ENCODE measurements at places on chromosomes 4 and X. TPM values are rescaled to one million over a fixed set of nuclear protein-coding genes. Genes with fewer than 3 reads are reported as not detected.

GRCh38 chr4:3714642-3715001, 51.6 kb upstream of the ADRA2C start:
- DNase-seq = no peak

Gene RHOXF1
- total RNA-seq = not detected

- DNase-seq = no peak
Observed at GRCh38 chrX:13658602-13659001, 5.7 kb downstream of the TCEANC start.

GRCh38 chr4:110769578-110769977, 146.7 kb upstream of the PITX2 start:
- no peak for DNase-seq

DNA sequence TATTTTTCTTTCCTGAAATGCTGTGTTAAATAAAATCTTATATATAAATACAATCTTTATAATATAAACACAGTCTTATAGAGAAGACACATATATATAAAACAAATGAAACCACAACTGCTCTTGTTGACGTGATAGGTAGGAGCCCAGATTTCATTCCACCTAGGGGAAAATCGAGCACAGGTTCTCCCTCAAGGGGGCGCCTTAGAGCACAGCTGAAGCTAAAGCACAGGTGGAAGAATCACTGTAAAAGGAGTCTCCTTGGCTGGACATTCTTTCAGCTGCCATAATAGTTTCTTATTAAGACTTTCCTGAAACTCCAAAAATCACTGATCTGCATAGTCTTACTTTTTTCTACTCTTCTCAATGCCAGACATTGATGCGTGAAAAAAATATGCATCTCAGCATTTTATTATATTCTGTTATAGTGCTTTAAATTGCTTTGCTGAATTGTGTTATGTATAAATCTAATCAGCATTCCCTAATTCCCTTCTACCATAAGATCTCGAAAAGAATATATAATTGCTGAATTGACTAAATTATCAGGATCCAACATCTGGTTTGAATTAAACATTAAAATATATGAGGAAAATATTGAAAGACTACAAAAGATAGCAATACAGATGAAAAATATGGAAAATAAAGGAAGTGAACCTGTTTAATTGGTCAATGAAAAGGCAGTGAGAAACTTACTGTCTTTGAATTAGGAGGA, 25.5 kb upstream of the RXFP1 start:
- DNase-seq = no peak

DNA sequence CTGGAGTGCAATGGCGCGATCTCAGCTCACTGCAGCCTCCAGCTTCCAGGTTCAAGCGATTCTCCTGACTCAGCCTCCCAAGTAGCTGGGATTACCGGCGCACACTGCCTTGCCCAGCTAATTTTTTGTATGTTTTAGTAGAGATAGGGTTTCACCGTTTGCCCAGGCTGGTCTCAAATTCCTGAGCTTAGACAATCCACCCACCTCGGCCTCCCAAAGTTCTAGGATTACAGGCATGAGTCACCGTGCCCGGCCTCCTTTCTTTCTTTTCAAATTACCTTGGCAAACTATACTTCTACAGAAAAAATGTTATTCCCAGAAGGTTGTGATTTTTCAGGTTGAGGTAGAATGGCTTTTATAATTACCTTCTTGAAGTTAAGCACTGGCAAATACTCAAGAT, 321.9 kb upstream of the PRPS2 start:
- DNase-seq = no peak

Gene LNX1
- 2.6 TPM for total RNA-seq

Gene TNMD
- not detected for total RNA-seq

Gene STATH
- not detected for total RNA-seq

GRCh38 chr4:88276952-88277710, 7.2 kb downstream of the PPM1K start:
- no peak for DNase-seq

GRCh38 chrX:103878466-103879122, 46.5 kb upstream of the RAB9B start:
- peak; percentile 2 for DNase-seq

Gene PGM2
- 66.0 TPM for total RNA-seq

Gene LAMP2
- 142 TPM for total RNA-seq

Gene TMEM150C
- 4.4 TPM for total RNA-seq

- DNase-seq = no peak
Observed at GRCh38 chrX:9429767-9430166, 35.1 kb upstream of the TBL1X start.

DNA sequence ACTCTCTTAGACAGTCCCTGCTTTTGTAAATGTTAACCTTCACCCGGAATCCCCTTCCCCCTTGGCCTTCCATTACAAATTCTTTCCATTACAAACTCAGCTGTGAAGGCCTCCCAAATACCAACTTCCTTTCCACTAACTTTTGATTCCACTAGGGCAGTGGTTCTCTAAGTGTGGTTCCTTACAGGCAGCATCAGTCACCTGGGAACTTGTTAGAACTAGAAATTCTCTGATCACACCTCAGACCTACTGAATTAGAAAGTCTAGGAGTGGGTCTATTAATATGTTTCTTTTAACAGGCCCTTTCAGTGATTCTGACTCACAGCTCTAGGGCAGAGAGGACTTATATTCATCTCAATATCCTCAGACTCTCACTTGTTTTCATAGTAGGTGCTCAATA, 19.0 kb upstream of the MRPL1 start:
- DNase-seq = no peak

Gene HDX
- 8.3 TPM for total RNA-seq

DNA sequence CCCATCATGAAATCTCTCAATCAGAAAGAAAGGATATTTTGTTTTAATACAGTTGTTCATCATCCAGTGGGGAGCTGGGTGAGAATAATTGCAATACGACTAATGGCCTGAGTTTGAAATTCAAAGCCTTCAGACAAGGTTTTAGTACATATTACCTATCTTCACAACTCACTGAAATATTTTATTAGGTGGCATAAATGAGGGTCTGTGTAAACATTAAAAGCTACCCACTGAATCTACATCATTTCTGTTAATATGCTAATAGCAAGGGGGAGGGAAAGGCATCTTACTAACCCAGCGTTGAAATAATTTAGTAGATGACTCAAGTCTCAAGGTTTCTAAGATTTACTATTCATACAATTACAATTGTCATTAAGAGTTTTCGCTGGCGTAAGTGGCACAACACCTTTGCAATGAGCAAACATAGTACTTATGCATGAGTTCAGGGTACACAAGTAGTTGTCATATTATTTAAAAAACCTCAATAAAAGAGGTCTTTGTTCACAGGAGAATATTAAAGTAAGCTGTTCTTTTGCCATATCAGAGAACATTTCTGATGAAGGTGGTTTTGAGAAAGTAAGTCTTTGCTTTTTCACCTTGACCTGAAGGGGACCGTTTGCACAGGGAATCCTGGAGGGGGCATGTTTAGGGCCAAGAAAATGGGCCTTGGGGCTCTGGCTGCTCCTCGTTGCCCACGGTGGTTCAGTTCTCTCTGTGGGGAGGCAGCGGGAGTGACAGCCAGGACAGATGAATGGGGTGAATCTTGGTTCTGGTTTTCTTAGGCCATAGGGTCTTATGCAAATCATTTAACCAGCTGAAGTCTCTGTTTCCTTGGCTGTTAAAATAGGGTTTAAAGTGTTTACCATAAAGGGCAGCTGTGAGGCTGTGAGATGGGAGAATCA, 4.5 kb upstream of the RHOH start:
- no peak for DNase-seq

DNA sequence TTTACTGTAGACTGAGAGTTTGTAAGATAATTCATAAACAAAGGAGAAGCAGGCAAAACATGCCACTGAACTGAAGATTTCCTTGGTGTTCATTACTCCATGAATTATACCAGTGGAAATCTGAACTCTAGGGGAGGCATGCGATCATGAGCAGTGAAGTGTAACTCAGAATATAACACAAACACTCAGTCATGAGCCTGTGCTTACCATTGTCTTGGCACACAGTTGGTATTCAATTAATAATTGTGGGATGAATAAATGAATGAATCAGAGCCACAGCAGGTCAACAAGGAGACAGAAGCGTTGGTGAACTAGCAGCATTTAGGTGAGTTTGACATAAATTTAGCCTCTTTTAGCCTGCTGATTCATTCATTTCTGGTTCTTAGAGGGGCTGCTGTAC, 263.5 kb upstream of the DKK2 start:
- DNase-seq = no peak

DNA sequence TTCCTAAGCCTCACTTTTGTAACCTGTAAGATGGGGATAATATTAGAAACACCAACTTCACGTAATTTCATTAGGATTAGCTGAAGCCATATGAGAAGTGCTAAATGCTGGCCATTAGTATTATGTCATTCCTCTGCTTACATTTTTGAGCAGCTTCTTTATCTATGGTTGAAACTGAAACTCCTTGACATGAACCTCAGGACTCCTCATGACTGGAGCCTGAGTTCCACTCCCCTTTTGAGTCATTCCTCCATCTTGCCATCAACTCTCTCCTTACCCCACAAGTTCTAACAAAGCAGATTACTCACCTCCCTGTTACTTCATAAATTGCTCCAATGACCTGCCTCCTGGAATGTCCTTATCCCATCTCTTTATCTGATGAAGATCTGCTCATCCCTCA, 123.2 kb upstream of the KCNIP4 start:
- no peak for DNase-seq

GRCh38 chr4:30103455-30103854, 616.7 kb upstream of the PCDH7 start:
- peak; percentile 17 for DNase-seq

DNA sequence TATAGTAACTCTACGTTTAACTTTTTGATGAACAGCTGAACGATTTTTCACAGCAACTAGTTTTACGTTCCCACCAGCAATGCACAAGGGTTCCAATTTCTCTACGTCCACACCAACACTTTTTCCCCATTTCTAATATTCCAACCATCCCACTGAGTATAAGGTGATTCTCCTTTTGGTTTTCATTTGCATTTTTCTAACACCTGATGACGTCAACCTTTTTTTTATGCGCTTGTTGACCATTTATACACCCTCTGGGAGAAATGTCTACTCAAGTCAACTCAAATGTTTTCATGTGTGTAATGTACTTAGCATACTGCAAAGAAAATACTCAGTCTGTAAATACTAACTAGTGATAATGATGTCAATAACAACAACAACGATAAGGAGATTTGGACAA, 177.2 kb upstream of the TENM3 start:
- DNase-seq = no peak

DNA sequence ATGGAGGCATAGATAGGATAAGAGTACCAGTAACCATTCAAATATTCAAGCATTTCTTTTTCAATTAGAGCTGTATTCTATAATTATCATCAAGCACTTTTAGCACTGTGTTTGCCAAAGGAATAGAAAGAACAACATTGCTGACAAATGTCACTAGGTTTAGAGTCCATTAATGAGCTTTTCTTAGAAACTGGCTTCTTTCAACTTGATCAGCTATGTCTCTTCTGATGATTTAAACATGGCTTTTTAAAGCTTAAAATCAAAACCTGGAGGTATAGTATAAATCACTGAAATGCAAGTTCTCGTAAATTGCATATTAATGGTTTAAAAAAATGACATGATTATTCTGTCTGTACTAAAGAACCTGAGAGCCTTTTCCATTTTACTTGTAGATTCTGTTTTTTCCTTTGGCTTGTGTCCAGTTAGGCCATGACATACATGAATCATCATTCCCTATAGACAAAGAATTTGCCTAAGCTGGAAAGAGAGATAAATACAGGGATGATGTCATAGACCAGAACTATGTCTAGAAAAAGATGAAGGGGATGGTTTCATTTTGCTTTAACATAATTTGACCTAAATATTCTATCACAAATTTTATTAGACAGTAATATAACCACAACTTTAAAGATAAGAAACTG, 340.1 kb upstream of the CTSO start:
- DNase-seq = peak; percentile 13

- no peak for DNase-seq
Observed at GRCh38 chrX:124931958-124932357, 387.7 kb upstream of the TEX13C start.

- peak; percentile 84 for DNase-seq
Observed at GRCh38 chrX:48591255-48591791, 6.0 kb upstream of the WDR13 start.

- no peak for DNase-seq
Observed at GRCh38 chrX:120468479-120468824, 644 bp downstream of the LAMP2 start.

Gene NDP
- total RNA-seq = 0.78 TPM

Gene OPRPN
- total RNA-seq = not detected

GRCh38 chr4:145587088-145587754, 32.0 kb upstream of the MMAA start:
- DNase-seq = no peak

Gene PLAC1
- 0.20 TPM for total RNA-seq

DNA sequence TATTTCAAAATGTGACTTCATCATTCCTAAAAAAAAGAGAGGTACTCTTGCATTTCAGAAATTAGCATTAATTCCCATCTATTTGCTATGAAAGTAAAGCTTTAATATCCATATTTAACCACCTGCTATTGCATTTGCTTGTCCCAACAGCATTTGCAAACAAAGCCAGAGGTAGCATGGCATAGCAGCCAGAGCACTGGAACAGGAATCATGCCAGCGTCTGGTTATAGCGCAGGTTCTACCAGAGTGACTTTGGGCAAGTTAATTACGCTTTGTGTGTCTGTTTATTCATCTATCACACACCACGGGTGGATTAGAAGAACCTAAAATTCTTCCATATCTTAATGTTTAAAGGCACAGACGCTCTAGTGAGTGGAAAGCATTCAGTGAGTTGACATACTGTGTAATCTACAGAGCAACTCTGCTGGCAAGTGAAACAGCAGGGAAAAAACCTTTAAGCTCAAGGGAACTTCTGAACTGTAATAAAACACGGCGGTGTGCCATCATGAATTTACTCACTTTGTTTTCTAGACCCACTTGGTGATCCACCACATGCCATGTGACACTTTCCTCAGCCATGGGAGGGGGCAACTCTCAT, 76.6 kb upstream of the QRFPR start:
- DNase-seq = no peak

- DNase-seq = no peak
Observed at GRCh38 chr4:141870152-141870551, 233.8 kb downstream of the IL15 start.

DNA sequence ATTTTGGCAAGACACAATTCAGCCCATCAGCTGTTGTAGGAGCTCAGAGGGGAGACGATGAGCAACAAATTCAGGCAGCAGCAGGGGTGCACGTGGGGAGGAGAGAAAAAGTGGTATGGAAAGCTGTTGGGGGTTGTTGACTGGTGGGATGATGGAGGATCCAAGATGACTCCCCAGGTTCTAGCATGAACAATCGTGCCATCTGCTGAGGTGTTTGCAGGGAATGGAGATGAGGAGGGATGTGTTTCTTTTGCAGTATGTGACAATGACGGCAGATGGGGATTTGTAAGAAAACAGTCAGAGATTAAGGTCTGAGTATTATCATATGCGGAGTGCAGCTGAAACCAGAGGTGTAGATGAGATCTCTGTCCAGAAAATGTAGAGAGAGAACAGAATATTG, 63.3 kb downstream of the SEL1L3 start:
- no peak for DNase-seq

GRCh38 chr4:180377741-180378140, 1865.5 kb upstream of the TENM3 start:
- DNase-seq = no peak

- DNase-seq = no peak
Observed at GRCh38 chr4:153466949-153467896, 1.1 kb downstream of the TMEM131L start.

- DNase-seq = no peak
Observed at GRCh38 chr4:154004016-154004415, 215.1 kb upstream of the SFRP2 start.
